Pericardium fibroblast (primary cell): ENCODE measurements at places on chromosomes 3 and 15. TPM values are rescaled to one million over a fixed set of nuclear protein-coding genes. Genes with fewer than 3 reads are reported as not detected.

POTEB gene
- not detected in 2 replicates for total RNA-seq

CCDC13 gene
- 1.1 and 1.3 TPM in 2 replicates for total RNA-seq

NOX5 gene
- under 0.01 TPM in 1 of 2 replicates, not detected in the other for total RNA-seq

TOP2B gene
- total RNA-seq: 40.4 and 40.6 TPM in 2 replicates

CNTN4 gene
- 4.9 TPM in 1 of 2 replicates, not detected in the other for total RNA-seq

KLHL6 gene
- total RNA-seq: not detected in 2 replicates

CNBP gene
- total RNA-seq: 209 and 219 TPM in 2 replicates

SMCO1 gene
- total RNA-seq: not detected in 2 replicates

PRICKLE2 gene
- total RNA-seq: 22.9 and 26.3 TPM in 2 replicates

TMEM207 gene
- total RNA-seq: not detected in 2 replicates

MYD88 gene
- total RNA-seq: 24.8 and 27.8 TPM in 2 replicates

CTXN2 gene
- not detected in 2 replicates for total RNA-seq

CCDC54 gene
- total RNA-seq: not detected in 2 replicates

ROPN1 gene
- total RNA-seq: not detected in 2 replicates

CELSR3 gene
- 1.8 and 2.2 TPM in 2 replicates for total RNA-seq

TRIM42 gene
- total RNA-seq: not detected in 2 replicates

MUC4 gene
- total RNA-seq: not detected in 2 replicates

SPRED1 gene
- total RNA-seq: 15.5 and 21.4 TPM in 2 replicates

FAM162A gene
- 23.0 and 34.0 TPM in 2 replicates for total RNA-seq

SCN11A gene
- 0.12 and 0.26 TPM in 2 replicates for total RNA-seq

SQOR gene
- 36.9 and 46.6 TPM in 2 replicates for total RNA-seq

UROC1 gene
- not detected in 2 replicates for total RNA-seq

TGM4 gene
- total RNA-seq: 0.17 TPM in 1 of 2 replicates, not detected in the other

DNAJC13 gene
- total RNA-seq: 27.7 and 35.2 TPM in 2 replicates

C3orf49 gene
- not detected in 2 replicates for total RNA-seq

CHAC1 gene
- 33.9 and 60.4 TPM in 2 replicates for total RNA-seq

TM6SF1 gene
- 0.60 and 4.3 TPM in 2 replicates for total RNA-seq

ACOX2 gene
- total RNA-seq: 8.2 and 30.9 TPM in 2 replicates

GPR27 gene
- total RNA-seq: not detected in 2 replicates

RETNLB gene
- total RNA-seq: not detected in 2 replicates

TCAIM gene
- total RNA-seq: 14.7 and 16.2 TPM in 2 replicates

ZSCAN29 gene
- total RNA-seq: 9.5 and 12.8 TPM in 2 replicates

NPAP1 gene
- not detected in 2 replicates for total RNA-seq

PLA2G4D gene
- total RNA-seq: not detected in 2 replicates

CDCP1 gene
- total RNA-seq: 0.70 and 0.77 TPM in 2 replicates

C3orf52 gene
- total RNA-seq: 1.3 and 2.9 TPM in 2 replicates

PSTPIP1 gene
- total RNA-seq: 0.23 and 0.85 TPM in 2 replicates

AADACL2 gene
- not detected in 2 replicates for total RNA-seq

OIP5 gene
- 0.58 TPM in 1 of 2 replicates, not detected in the other for total RNA-seq
